SHP77 treated with DMSO at 0.1 percent for 48 hours (cell line): ENCODE measurements at places on chromosomes 11 and 22.

DNA sequence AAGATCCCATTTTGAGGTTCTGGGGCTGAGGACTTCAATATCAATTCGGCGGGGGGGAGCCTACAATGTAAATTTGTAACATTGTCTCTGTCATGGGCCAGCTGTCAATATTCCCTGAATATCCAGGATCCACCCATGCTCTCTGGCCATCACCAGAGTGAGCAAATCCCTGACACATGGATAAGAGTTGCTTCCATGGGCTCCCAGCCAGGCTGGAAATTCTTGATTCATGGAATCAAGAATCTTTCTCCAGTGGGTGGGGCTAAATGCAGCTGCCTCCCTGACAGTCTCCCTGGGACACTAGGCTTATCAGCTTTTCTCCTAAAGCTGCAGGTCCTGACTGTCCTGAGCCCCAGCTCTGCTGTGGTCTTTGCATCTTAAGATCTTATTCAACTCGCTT is 86.9 kb upstream of the IGLL5 start:
- no peak for DNase-seq

GRCh38 chr11:86719781-86720463 is 47.5 kb upstream of the ME3 start:
- no peak for DNase-seq

- no peak for DNase-seq
These were observed 1.0 kb upstream of the CCKBR start for GRCh38 chr11:6258571-6259081.

- DNase-seq = no peak
These were observed 1.1 kb upstream of the ALG8 start for GRCh38 chr11:78140392-78141077.

DNA sequence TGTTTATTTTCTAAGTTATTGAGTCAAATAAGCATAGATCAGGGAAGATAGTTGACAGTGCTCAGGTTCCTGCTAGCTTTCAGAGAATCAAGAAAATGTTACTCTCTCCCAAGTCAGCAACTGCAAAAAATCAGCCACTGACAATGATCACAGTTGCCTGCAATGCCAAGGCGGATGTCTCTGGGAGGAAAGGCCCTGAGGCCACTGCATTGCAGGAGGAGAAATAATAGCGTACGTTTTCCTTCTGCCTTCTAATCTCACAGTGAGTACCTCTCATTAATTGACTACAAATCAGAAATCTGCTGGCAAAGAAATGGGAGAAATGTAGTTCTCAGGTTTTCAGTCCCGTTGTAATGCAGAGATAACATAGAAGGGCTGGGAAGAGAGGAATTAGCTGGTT is 54.0 kb upstream of the SPON1 start:
- no peak for DNase-seq

GRCh38 chr11:101582989-101583250 is 887 bp downstream of the TRPC6 start:
- no peak for DNase-seq
